ENCODE measurements at places on chromosomes 12 and 14.
A peak's percentile ranks its signal among the peaks of the same experiment; 100 is the strongest.

- H3K4me1 ChIP-seq: peaks cover 6% of the 10 kb centered on the region
- no peak overlapping the region for H3K27ac ChIP-seq
- no peaks in the 10 kb centered on the region for H3K27me3 ChIP-seq
Observed at GRCh38 chr12:117412465-117413188, 51.2 kb upstream of the NOS1 start.

DNA sequence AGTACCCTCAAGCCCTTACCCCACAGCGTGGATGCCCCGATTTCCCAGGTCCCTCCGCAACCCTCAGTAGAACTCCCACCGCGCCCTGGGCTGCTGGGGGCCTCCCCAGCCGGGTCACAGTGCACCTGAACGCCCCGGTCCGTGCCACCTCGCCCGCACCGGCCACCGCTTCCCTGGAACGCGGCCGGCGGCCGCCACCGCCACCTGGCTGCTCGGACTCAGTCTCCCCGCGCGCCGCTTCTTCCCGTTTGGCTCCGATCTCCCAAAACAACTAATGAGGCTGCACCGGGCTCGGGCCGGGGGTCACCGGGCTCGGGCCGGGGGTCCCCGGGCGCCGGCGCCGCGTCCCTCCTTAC lies 1.0 kb downstream of the ITPK1 start:
- H3K27me3 ChIP-seq: no peaks in the 10 kb centered on the region
- peak overlapping the region; percentile 79 for H3K4me3 ChIP-seq
- DNase-seq: no peak
- H3K36me3 ChIP-seq: no peaks in the 10 kb centered on the region
- H3K27ac ChIP-seq: peak overlapping the region; percentile 94
- H3K4me1 ChIP-seq: peaks cover 12% of the 10 kb centered on the region

DNA sequence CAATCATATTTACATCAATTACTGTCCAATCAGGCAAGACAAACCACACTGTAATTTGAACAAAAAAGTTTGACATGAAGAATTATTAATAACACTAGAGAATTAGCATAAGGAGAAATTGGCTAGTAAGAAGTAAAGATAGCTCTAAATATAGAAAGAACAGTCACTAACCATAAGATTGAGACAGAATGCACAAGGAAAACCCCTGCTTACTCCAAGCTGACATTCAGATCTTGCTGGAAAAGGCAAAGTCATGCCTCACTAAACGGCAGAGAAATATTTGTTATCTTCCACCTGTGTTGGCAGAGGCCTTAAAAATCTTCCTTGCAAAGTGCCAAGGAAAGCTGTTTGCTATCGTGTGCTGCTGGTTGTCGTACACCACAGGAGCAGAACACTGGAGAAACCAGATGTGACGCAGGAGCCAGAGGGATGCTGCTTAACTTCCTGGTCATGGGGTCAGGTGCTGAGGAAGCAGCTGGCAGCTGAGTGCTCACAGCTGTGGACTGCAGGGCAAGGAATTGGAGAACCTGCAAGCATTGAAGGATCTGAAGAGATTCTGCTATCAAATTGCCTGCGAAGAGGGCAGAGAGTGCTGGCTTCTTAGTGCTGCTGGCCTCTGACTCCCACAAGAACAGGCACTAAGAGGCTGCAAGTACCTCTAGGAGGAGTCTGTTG lies 1323.3 kb downstream of the LRFN5 start:
- no peak overlapping the region for H3K4me3 ChIP-seq
- no peaks in the 10 kb centered on the region for H3K36me3 ChIP-seq
- H3K4me1 ChIP-seq: no peaks in the 10 kb centered on the region

DNA sequence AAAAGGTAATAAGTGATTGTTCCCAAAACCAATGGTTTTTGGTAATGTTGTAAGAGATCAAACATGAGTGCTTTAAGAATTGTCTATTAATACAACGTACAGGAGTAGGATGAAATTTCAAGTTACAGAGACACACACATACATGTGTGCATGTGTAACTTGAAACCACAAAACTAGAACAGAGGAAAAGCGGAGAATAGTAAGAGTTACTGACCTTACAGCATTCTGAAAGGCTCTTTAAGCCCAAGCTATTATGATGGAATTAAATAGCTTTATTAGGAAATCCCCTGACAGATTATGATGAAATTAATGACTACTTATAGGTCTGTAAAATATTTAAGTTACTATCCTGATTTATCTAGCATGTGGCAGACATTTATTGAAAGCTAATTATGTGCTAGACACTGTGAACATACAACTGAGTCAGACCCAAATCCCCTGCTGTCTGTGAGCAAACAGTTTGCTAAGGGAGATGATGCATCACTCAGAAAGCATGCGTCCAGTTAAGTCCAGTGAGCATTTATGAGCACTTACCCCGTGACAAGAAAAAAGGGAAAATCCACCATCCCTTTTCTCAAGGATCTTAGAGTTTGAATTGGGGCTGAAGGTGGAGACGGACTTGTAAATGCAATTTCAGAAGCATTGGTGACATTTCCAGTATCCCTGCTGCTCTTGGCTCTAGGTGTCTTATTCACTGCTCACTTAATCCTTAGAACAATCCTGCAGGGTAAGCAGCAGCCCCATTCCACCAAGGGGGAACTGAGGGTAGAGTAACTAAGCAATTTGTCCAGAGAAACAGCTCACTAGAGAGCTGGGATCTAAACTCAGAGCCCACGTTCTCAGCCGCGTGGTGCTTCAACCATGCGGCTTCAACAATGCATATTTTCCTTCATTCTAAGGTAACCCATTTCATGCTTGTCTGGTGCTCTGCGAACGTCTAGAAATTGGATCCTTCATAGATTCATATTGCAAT lies 117.4 kb downstream of the EML1 start:
- no peaks in the 10 kb centered on the region for H3K27me3 ChIP-seq
- H3K4me3 ChIP-seq: no peak overlapping the region
- no peak for DNase-seq
- no peak overlapping the region for H3K27ac ChIP-seq

GRCh38 chr12:52370926-52371608 lies 3.8 kb upstream of the KRT85 start:
- peak; percentile 88 for DNase-seq
- no peaks in the 10 kb centered on the region for H3K27me3 ChIP-seq
- H3K4me1 ChIP-seq: no peaks in the 10 kb centered on the region
- H3K27ac ChIP-seq: peak overlapping the region; percentile 7
